ENCODE measurements at places on chromosomes 12 and 14. TPM values are rescaled to one million over a fixed set of nuclear protein-coding genes. Genes with fewer than 3 reads are reported as not detected.

PLEKHD1 gene
- total RNA-seq = not detected

TOMM20L gene
- total RNA-seq = not detected

RNASE7 gene
- total RNA-seq = not detected

PLEKHG7 gene
- not detected for total RNA-seq

JAG2 gene
- total RNA-seq = 0.12 TPM

OR6C74 gene
- not detected for total RNA-seq

NPFF gene
- total RNA-seq = not detected

TMEM63C gene
- total RNA-seq = not detected

SRGAP1 gene
- total RNA-seq = 6.4 TPM

RPL10L gene
- not detected for total RNA-seq

CMA1 gene
- total RNA-seq = not detected

All from pericardium fibroblast (primary cell).